ENCODE measurements at places on chromosomes 1 and 21. TPM values are rescaled to one million over a fixed set of nuclear protein-coding genes. Genes with fewer than 3 reads are reported as not detected.

Gene PBX1
- total RNA-seq, result 0.12 TPM

GRCh38 chr21:30168086-30168485 lies 1.5 kb upstream of the CLDN17 start:
- H3K36me3 ChIP-seq, result no peaks in the 10 kb centered on the region
- no peaks in the 10 kb centered on the region for H3K27me3 ChIP-seq
- no peak for DNase-seq
- no peak overlapping the region for H3K27ac ChIP-seq

- H3K27ac ChIP-seq, result no peak overlapping the region
- H3K27me3 ChIP-seq, result no peaks in the 10 kb centered on the region
- H3K4me3 ChIP-seq, result no peak overlapping the region
- no peak for DNase-seq
- peaks cover 45% of the 10 kb centered on the region for H3K36me3 ChIP-seq
These were observed 17.1 kb downstream of the SOAT1 start for GRCh38 chr1:179310721-179311120.

DNA sequence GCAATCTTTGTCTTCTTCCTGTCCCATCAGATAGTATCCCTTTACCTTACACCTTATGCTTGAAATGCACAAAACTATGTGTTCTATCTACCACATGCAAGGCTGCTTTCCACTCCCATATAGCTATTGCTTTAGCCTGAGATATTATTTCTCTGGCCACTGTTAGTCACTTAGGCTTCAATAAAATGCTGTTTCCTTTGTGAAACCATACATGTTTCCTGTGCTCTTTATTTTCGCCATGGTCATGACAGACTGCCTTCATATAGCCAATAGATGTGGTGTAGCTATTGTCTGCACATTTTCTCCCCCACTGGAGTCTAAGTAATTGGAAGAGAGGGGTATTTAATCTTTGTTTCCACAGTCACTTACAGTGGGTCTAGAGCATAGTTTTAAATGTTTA lies 108.4 kb downstream of the GREM2 start:
- H3K4me3 ChIP-seq, result no peak overlapping the region
- no peaks in the 10 kb centered on the region for H3K36me3 ChIP-seq
- DNase-seq, result no peak
- H3K4me1 ChIP-seq, result peaks cover 3% of the 10 kb centered on the region

Data from activated CD4-positive, alpha-beta T cell treated with anti-CD3 and anti-CD28 coated beads, Interleukin-2, amount 10 ng/mL, durations not matched to agents 7 days and 5 days (primary cell).